ENCODE measurements at places on chromosomes 7 and 10. TPM values are rescaled to one million over a fixed set of nuclear protein-coding genes. Genes with fewer than 3 reads are reported as not detected.

DNA sequence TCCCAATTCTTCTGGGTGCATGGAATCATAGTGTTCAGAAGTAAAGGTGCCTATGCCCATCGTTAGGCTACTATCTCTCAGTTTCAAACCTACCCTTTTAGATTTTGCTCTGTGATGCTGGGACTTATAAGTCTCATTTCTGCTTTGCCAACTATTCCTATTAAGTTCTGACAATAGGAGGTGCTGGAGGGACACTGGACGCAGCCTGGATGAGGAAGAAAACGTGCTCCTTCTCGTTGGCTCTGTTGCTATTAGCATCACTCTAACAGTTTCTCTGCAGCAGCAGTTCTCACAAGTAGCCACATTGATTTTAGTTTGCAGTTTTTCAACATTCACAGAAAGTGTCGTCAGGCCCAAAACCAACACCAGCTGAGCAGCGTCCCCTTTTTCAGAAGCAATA is 72.4 kb downstream of the ABCC2 start:
- no peak for DNase-seq
- no peaks in the 10 kb centered on the region for H3K36me3 ChIP-seq
- no peak overlapping the region for H3K27ac ChIP-seq
- H3K4me1 ChIP-seq, result no peaks in the 10 kb centered on the region
- H3K4me3 ChIP-seq, result no peak overlapping the region

Gene CCL26
- total RNA-seq, result not detected

- DNase-seq, result no peak
- no peak overlapping the region for H3K27ac ChIP-seq
- no peaks in the 10 kb centered on the region for H3K36me3 ChIP-seq
- no peak overlapping the region for H3K4me3 ChIP-seq
- no peaks in the 10 kb centered on the region for H3K27me3 ChIP-seq
Observed at GRCh38 chr7:115471891-115472290, 550.0 kb downstream of the MDFIC start.

Gene RNLS
- 31.8 TPM for total RNA-seq

- DNase-seq, result no peak
- no peaks in the 10 kb centered on the region for H3K4me1 ChIP-seq
- no peak overlapping the region for H3K4me3 ChIP-seq
Observed at GRCh38 chr10:31011665-31012022, 20.0 kb downstream of the ZNF438 start.

GRCh38 chr10:32948451-32948850 is 9.6 kb downstream of the ITGB1 start:
- H3K4me1 ChIP-seq, result peaks cover 5% of the 10 kb centered on the region
- no peaks in the 10 kb centered on the region for H3K27me3 ChIP-seq
- no peak overlapping the region for H3K4me3 ChIP-seq
- no peaks in the 10 kb centered on the region for H3K36me3 ChIP-seq
- no peak for DNase-seq

DNA sequence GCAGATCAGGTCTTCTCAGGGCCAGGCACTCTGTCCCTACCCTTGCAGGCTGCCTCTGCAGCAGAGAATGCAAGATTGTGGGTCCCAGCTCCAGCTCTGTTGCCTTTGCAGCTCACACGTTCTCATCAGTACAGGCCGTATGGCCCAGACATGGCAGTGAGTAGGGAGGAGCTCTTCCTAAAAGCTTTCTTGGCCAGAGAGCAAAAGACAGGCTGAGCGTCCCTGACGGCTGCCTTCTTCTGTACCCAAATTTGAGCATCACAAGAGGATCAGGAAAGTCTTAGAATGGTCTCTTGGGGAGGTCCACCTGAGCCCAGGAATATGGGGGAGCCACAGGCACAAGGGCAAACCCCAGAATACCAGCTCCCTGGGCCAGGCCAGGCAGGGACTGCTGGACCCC is 266.3 kb upstream of the ZMIZ1 start:
- no peaks in the 10 kb centered on the region for H3K27me3 ChIP-seq
- H3K4me1 ChIP-seq, result peaks cover 14% of the 10 kb centered on the region
- no peak for DNase-seq
- no peak overlapping the region for H3K4me3 ChIP-seq
- no peaks in the 10 kb centered on the region for H3K36me3 ChIP-seq

Gene TDRD1
- total RNA-seq, result not detected

Gene CROT
- 17.0 TPM for total RNA-seq

- DNase-seq, result peak; percentile 34
- no peaks in the 10 kb centered on the region for H3K27me3 ChIP-seq
- H3K36me3 ChIP-seq, result no peaks in the 10 kb centered on the region
- H3K27ac ChIP-seq, result no peak overlapping the region
Observed at GRCh38 chr10:22681783-22682183, 32.6 kb downstream of the PIP4K2A start.

- no peaks in the 10 kb centered on the region for H3K36me3 ChIP-seq
- H3K27ac ChIP-seq, result no peak overlapping the region
- H3K4me1 ChIP-seq, result no peaks in the 10 kb centered on the region
Observed at GRCh38 chr10:26534384-26534783, 96.2 kb downstream of the APBB1IP start.

DNA sequence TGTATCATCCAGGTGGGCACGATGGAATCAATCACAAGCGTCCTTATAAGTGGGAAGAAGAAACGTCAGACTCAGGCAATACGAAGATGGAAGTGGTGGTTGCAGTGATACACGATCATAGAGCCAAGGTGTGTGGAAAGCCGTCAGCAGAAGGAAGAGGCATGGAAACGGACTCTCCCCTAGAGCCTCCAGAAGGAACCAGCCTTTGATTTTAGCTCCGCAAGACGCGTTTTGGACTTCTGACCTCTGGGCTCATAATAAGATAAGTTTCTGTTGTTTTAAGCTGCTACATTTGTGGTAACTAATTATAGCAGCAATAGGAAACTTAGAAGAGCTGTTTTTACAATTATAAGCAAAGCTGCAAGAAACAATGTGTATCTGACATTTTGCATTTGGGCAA is 14.8 kb downstream of the FANK1 start:
- no peak for DNase-seq
- no peak overlapping the region for H3K27ac ChIP-seq
- H3K4me1 ChIP-seq, result no peaks in the 10 kb centered on the region
- H3K36me3 ChIP-seq, result no peaks in the 10 kb centered on the region
- H3K4me3 ChIP-seq, result no peak overlapping the region

Gene MSS51
- total RNA-seq, result 2.4 TPM

Gene LIPK
- total RNA-seq, result not detected

DNA sequence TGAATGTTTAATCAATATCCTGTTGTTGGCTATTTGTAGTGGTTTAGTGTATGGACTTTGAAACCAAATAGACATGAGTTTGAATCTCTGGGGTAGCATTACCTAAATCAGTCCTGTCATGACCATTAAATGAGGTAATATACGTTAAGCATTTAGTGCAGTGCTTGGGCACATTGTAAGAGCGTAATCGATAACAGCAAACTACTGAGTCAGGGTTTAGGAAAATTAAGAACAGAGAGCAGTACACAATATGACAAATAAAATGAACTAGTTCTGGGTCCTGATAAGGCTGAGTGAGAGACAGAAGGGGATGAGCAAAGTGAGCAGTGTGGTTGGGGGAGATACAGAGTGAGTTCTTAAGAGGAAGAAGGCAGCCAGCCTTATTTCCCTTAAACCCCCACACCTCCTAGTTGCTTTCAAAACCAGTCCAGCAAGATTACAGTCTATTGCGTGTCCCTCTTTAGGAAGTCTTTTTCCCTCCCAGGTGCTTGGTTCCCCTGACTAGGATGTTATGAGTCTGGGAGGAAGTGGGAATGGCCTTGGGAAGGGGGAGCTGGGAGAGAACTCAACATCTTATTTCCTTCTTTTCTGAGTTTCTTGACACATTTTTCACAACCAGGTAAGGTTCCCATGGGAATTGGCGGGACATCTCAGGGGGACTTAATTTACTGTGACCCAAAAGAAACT is 171.0 kb downstream of the SND1 start:
- no peak overlapping the region for H3K27ac ChIP-seq
- H3K4me3 ChIP-seq, result no peak overlapping the region
- no peaks in the 10 kb centered on the region for H3K36me3 ChIP-seq
- no peak for DNase-seq
- no peaks in the 10 kb centered on the region for H3K27me3 ChIP-seq

All from prostate gland (tissue), 2 donors.